ENCODE measurements at places on chromosomes 7 and 10.

DNA sequence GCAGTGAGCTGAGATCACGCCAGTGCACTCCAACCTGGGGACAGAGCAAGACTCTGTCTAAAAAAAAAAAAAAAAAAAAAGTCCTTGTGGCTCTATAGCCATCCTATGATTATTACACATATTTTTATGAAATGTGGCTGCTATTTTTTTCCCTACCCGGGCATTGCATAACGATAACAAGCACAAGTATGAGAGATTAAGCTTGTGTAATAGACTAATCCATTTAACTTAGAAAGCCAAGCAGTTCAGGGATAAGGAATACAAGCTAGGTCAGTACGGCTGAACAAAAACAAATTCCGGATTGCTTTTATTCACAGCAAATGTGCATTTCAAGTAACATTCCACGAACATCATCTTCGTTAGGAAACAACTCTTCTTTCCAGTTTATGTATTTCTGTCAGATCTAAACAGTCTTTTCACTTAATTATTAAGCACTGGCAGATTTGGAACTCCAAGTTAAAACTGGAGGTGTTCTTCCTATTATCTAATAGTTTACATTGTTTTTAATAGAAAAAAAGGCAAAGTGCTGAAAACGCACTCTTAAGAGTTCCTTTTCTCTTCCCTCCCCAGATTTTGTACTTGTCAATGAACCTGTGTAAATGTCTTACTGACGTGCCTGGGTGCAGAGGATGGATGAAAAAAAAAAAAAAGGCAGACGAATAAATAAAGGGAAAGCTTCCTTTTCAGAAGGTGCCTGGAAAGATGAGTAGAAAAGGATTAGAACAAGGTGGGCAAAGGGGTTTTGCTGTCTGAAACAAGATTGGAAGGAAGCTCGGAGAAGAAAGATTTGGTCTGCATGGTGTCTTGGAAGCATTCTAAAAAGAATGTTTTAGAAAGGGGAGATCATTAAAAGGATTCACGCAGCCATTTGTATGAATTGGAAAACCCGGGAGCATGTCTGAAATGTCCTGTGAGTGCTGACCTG lies 81.1 kb downstream of the PRTFDC1 start:
- DNase-seq: no peak

GRCh38 chr10:92202536-92202935 lies 88.3 kb downstream of the CPEB3 start:
- DNase-seq: no peak

- DNase-seq: no peak
Measured at GRCh38 chr10:103582331-103583123, 89.0 kb downstream of the NEURL1 start.

- DNase-seq: no peak
Measured at GRCh38 chr7:3955026-3955425, 654.0 kb downstream of the SDK1 start.

- no peak for DNase-seq
Measured at GRCh38 chr10:114943000-114943399, 5.0 kb downstream of the TRUB1 start.

- no peak for DNase-seq
Measured at GRCh38 chr10:77583527-77583926, 54.1 kb downstream of the KCNMA1 start.

- DNase-seq: peak; percentile 61
Measured at GRCh38 chr10:47406870-47407691, 23.0 kb upstream of the ZNF488 start.

- no peak for DNase-seq
Measured at GRCh38 chr7:157357129-157358040, 20.6 kb downstream of the DNAJB6 start.

DNA sequence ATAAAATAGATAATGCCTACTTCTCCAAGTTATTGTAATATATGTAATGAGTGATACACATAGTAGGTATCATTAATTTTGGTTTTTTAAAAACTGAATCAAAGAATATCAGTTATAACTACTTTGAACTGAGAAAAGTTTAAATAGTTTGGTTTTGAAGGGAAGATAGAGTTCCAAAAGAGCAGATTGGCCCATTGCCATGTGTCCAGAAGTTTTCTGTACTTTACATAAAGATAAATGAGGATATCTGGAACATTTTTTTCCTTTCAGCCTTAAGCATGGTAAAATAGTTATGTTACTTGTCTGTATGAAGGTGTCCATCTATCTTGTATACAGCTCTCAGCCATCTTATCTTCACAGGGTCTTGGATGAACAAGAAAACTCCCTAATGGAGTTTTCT lies 97.9 kb upstream of the MXI1 start:
- no peak for DNase-seq

- no peak for DNase-seq
Measured at GRCh38 chr7:91789558-91789957, 90.9 kb downstream of the MTERF1 start.

GRCh38 chr10:60714233-60714632 lies 64.0 kb upstream of the CDK1 start:
- peak; percentile 10 for DNase-seq

DNA sequence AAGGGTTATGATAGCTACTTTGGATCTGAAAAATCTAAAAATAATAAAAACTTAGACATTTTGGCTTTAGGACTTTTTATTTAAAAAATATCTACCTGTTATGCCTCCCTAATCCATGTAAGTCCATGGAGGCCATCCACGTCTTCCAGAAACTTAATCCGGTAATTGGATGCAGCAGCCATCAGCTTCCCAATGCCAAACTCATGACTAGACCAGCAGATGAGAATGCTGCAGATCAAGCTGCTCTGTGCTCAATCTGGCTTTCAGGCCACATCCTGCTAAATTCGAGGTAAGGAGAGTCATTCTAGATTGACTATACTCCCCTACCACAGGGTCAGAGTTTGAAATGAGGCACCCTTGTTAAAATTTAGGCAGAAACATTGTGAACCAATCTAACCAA lies 168.5 kb upstream of the TCERG1L start:
- no peak for DNase-seq

- peak; percentile 90 for DNase-seq
Measured at GRCh38 chr7:79876848-79877252, 257.8 kb upstream of the GNAI1 start.

GRCh38 chr10:105075031-105075430 lies 433.9 kb downstream of the SORCS3 start:
- no peak for DNase-seq

GRCh38 chr7:92987095-92987494 lies 130.7 kb downstream of the SAMD9 start:
- DNase-seq: peak; percentile 62

DNA sequence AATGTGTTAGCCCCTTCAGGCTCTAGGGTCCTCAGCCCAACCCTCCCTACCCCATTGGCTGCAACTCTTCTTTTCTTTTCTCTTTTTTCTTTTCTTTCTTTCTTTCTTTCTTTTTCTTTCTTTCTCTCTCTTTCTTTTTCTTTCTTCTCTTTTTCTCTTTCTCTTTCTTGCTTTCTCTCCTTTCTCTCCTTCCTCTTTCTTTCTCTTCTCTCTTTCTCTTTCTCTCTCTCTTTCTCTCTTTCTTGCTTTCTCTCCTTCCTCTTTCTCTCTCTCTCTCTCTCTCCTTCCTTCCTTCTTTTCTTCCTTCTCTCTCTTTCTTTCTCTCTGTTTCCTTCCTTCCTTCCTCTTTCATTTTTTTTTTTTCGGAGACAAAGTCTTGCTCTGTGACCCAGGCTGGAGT lies 458.9 kb downstream of the TYW1 start:
- no peak for DNase-seq

GRCh38 chr10:96709525-96709924 lies 10.8 kb downstream of the PIK3AP1 start:
- DNase-seq: no peak

- no peak for DNase-seq
Measured at GRCh38 chr10:80522756-80523363, 14.8 kb upstream of the SH2D4B start.

DNA sequence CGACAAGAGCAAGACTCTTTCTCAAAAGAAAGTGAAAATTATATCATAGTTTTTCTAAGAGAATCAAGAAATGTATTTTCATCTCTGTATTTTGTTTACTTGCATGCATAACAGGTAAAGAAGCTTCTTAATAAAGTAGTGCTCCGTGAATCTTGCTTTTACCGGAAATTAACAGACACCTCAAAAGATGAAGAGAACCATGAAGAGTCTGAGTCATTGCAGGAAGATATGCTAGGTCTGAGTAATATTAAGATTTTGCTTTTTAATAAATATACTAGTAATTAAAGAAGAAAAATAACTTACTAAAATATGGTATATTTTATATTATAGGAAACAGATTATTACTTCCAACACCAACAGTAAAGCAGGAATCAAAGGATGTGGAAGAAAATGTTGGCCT lies 39.5 kb upstream of the STOX1 start:
- no peak for DNase-seq

- no peak for DNase-seq
Measured at GRCh38 chr10:48476279-48476982, 128.4 kb downstream of the ARHGAP22 start.

GRCh38 chr10:45432700-45433472 lies 58.9 kb downstream of the ALOX5 start:
- no peak for DNase-seq

GRCh38 chr7:103991406-103991805 lies 1.9 kb upstream of the RELN start:
- DNase-seq: no peak

DNA sequence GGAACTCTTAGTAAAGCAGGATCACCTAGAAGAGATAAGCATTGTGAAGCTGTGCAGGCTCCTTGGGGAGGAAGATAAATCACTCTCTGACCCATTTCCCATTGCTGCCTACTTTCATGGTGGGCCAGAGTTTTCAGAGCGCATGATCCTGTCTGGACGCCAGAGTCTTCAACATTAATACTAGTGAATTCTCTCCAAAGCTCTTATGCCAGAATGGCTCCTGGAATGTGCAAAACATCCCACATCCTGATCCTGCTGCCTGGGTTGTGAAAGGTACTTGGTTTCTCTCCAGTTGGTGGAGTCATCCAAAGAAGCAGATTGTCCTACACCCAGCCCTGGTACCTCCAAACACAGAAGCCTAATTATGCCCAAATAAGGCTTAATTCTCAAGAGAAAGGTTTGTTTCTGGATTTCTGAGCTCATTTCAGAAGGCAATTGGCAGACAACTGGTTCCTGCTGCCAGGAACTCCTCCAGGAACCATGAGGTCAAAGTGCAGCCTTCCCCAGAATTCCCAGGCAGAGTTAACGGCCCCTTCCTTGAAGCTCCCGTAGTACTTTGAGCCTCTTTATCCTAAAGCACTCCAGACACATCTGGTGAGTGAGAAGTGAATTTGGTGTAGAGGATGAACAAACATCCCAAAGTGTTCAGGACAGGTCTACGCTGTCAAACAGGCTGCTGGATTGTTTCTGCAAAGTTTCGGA lies 495.2 kb downstream of the PLXNA4 start:
- no peak for DNase-seq
